GM12865 (cell line): ENCODE measurements at places on chromosomes 2 and 18.

- DNase-seq: no peak
These were observed 63.2 kb downstream of the CCBE1 start for GRCh38 chr18:59633961-59634485.

DNA sequence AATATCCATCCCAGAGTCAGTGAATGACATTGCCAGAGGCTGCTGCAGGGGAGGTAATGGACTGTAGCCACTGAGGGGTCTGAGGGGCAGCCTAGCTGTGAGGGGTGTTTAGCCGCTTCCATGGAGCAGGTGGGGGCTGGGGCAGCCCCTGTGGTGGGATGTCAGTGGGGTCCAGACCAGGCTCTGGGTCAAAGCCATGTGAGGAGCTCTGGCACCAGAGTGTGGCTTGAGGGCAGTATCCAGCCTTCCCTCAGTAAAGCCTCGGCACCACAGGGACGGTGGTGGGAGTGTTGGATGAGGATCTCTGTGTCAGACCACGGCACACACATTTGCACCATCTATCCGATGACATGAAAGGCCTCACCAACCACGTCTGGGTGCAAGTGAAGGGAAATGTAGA, 85.0 kb downstream of the INHBB start:
- no peak for DNase-seq

DNA sequence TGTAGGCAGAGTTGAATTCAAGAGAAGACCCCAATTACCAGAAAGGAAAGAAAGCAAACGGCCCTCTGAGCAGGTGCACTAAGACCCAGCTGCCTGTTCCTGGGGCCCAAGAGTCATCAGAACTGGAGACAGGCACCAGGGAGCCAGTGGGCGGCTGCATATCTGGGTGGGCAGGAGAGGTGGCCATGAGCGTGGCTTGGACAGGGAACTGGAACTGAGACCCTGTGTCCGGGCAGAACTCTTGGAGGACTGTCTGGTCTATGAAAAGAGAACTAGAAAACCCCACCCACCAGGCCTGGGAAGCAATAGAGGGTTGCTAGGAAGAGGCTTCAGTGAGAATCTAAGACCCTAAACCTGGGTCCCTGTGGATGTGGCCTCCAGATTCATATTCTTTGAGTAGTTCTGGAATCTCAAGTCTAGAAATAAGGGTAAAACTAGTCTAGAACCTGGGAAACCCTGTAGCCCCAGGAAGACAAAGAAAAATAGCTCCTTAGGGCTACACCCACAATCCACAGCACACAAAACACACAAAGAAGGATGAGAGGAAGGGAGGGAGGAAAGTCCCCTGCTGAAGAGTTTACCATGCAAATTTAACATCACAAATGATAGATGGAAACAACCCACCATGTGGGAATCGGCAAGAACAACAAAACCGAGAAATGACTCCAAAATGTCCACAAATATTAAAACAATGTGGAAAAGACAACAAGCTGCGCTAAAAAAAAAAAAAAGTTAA, 147.0 kb downstream of the HDAC4 start:
- DNase-seq: no peak

GRCh38 chr18:45726603-45727002, 2.6 kb downstream of the SLC14A1 start:
- no peak for DNase-seq

DNA sequence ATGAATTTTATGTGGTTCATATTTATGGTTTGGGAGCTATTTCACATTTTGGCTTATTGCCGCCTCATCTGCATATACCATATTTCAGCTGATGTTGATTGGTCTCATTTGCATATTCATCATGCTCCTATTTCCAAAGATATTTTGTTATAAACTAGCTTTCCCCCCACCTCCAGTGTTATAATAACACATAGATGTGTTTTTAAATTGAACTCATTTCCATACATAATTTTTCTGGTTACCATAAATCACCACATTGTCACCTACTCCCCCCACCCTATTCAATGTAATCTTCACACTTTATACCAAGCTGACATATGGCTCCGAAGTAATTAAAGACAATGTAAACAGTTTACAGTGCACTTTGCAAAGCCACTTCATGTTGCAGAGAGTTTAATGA, 101.2 kb downstream of the FSHR start:
- no peak for DNase-seq

DNA sequence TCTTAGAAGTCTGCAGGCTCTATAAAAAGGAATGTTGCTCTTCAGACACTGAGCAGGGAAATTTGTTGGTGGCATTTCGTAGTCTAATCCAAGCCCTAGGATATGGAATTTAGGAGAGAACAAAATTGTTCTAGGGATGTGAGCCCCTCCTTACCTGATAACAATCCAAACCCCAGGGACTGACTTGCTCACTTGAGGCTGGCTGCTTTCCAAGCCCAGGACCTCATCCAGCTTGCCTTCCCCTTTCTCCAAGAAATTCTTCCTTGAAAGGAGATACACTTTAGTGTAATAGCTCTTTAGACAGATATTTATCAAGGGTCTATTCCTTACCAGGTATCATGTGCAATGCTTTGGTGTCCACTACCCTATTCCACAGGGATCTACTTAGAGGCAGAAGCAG, 279.8 kb downstream of the C1D start:
- DNase-seq: no peak

- no peak for DNase-seq
These were observed 96.0 kb downstream of the HNMT start for GRCh38 chr2:138060301-138060635.
